AML-193 (cell line): ENCODE measurements at places on chromosomes 11 and 22.

- DNase-seq = no peak
Measured at GRCh38 chr11:122869622-122870021, 12.9 kb upstream of the JHY start.

DNA sequence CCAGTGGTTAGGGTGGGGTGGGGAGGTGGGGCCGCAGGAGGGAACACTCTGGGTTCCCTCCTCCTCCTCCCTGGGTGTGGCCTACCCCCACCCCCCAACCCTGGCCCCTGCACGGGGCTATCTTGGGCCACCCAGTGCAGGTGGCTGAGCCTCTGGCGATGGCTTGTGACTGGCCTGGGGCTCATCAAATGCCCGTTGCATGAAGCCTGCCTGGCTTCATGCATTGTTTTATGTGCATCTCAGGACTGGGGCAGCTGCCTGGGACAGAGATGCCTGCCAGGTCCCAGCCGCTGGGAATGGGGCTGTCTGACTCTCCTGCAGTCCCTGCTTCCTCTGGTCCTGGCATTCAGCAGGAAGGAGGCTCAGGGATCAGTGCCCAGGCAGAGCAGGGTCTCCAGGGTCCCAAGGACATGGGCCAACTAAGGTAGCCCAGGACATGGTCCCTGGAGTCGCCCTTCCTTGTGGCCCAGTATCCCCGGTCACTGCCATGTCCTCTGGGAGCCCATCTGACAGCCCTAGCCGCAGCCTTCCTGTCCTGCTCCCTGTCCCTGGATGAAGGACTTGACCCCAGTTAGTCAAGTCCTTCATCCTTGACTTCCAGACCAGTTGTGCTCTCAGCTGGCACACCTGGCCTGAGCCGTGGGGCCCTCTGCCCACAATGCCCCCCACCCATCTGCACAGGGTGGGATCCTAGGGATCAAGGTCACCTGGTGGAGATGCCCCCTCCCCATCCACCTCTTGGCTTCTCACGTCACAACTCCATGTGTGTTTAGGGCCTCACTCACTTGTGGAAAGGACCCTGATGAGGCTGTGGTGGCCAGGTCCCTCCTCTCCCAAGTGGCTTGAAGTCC lies 112.1 kb upstream of the FGF3 start:
- no peak for DNase-seq

DNA sequence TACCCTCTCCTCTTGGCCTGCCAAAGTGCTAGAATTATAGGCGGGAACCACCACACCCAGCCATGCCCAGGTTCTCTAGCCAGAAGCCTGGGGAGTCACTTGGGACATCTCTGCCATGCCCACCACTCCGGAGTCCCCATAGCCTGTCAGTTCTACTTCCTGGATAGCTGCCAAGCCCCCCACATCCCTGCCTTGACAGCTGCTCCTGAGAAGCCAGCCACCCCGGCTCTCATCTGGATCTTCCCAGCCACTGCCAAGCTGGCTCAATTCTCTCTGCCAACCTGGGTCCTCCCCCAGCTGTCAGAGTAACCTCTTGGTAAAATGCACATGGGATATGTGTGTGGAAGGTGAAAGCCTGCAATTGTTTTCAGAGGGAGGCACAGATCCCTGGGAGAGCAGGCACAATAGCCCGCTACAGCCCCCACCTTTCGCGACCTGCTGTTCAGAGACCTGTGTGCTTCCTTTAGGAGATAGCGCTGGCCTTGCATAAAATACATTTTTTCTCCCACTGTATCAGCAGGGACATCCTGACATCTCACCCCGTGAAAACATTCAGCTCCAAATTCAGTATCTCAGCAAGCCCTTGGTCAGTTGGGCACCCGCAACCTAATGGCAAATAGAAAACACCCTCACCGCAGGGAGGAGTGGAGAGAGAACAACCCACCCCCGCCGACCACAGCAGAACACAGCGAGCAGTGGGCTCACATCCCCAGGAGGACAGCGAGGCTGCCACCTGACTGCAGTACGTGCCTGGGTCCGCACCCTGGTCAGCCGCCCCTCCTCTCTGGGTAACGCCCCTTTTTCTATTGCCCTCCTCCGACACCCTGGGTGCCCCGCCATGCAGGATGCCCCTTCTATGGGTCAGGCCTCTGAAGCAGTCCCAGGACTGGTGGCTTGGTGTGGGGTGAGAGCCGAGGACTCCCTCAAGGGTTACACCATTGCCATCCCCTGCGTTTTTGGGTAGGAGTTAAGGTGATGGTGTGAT lies 1342.2 kb downstream of the BRD1 start:
- no peak for DNase-seq

- no peak for DNase-seq
Measured at GRCh38 chr11:111285189-111286091, 12.9 kb upstream of the POU2AF3 start.

GRCh38 chr11:130652671-130653335 lies 204.4 kb downstream of the ADAMTS15 start:
- DNase-seq = no peak

GRCh38 chr11:59437770-59438169 lies 1.5 kb downstream of the OR5A1 start:
- no peak for DNase-seq

- DNase-seq = peak; percentile 41
Measured at GRCh38 chr11:73366265-73366610, 10.0 kb upstream of the RELT start.

DNA sequence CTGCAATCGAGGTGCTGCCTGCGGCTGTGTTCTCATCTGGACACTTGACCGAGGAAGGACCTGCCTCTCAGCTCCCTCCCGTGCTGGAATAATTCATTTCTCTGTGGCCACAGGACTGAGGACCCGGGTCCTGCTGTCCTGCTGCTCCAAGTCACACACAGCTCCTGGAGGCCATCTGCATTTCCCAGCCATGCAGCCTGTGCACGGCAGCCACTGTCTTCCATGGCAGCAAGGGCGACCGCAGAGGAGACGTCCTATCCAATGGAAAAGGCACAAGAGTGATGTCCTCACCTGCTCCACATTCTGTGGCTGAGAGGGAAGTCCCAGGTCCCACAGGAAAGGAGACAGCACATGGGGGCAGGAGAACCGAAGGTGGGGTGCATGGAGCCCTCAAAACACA lies 495.8 kb downstream of the BRD1 start:
- no peak for DNase-seq
